Thoracic aorta (tissue), 2 donors: ENCODE measurements at places on chromosomes 1 and 21.

- peak; percentile 15 for DNase-seq
Observed at GRCh38 chr1:109425391-109426280, 612 bp downstream of the PSMA5 start.

DNA sequence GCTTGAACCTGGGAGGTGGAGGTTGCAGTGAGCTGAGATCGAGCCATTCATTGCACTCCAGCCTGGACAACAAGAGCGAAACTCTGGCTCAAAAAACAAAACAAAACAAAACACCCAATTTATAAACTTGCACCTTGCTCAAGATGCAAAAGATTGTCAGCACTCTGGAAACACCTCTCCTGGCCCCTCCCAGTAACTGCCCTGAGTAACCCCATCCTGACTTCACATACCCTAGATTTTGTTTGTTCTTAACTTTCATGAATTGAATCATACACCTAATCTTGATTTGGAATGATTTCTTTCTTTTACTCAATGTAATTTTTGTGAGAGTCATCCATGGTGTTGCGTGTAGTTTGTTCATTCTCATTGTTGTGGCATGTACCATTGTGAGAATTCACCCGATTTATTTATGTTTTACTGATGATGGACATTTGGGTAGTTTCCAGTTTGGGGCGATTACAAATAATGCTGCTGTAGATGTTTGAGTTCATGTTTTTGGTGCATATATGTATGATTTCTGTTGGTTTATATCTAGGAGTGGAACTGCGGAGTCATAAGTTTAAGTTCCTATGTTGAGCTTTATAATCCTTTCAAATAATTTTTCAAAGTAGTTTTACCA lies 10.4 kb downstream of the NECAP2 start:
- no peak for DNase-seq

DNA sequence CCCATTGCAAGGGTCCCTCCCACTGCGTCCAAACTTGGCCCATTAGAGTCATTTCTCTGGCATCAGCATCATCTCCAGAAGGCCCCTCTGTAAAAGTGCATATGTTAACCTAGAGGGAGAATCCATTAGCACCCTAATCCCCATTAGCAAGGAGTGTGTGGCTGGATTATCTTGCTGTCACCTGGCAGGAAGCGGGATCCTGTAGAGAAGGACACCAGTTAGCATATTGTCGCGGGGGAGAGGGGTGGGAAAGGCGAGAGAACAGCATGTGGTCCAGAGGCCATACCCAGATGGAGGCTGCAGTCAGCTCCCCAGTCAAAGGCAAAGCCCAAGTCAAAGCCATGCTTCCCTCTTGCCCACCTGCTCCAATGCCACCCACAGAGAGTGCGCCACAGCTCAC lies 64.0 kb downstream of the OLIG1 start:
- DNase-seq: no peak

DNA sequence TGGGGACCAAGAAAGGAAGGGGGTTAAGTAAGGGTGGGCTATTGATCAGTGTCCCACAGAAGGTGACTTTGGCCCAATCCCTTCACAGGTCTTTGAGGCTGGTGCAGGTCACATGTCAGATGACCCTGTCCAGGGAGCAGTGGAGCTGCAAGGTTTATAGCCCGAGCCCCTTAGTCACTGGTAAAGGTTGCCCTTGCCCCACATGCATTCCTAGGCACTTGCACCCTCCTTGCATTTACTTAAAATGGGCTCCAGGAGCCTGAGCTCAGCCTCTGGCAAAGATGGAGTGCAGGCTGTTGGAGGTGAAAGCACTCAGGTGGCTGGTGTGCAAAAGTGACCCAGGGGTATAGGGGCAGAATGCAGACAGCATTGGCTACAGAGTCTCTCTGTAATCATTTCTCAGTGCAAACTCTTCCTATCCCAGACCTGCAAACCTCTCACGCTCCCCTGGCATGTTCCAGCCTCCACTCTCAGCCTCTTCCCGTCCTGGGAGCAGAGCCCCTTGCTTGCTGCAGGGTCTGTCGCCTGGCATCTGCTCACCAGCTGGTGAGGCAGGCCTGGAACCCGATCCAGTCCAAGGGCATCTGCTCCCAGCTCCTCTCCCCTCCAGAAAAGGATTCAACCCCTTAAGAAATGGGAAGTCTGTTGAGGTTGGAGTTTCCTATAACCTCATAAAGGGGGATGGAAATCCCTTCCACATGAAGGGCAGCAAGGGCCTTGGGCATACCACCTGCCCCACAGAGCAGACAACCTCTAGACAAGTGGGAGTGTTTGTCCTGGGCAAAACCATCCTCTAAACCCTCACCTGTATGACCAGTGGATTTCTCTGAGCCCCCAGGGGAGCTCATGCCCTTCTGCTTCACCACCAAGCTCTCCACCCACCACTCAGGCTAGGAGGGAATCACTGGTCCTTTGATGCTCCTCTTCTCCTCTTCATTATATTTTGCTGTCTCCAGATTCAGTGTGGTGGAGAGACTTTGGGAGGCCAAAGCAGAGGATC lies 23.1 kb upstream of the PTPRF start:
- no peak for DNase-seq

GRCh38 chr1:29240400-29240837 lies 4.1 kb downstream of the PTPRU start:
- DNase-seq: no peak

DNA sequence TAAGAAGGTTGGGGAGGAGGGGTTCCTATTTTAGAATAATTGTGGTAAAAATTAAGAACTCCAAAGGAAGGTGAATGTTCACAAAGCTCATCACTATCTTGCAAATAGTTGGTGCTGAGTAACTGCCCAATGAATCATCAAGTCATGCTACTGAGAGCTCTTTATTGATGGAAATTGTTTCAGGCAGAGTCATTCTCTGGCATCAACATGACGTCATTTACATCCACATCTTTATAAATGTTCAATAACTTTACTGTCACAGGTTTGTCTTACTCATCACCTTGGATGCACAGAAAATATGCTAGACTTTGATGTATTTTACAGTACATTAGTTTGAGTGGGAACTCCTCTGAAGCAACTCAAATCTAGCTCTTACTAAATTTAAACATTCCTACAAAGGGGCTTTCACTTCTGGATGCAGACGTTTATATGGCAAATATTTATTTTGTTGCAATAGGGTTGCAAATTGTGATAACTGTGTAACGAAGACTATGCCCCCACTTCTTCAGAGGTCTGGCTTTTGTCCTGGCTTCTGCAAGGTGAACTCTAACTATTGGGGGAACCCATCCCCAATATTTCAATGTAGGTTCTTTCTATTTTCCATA lies 273.7 kb upstream of the AJAP1 start:
- DNase-seq: no peak

GRCh38 chr1:241985787-241986186 lies 13.1 kb downstream of the MAP1LC3C start:
- no peak for DNase-seq

GRCh38 chr1:160069460-160070231 lies at the start of gene KCNJ10:
Gene KCNJ10 (minus strand): TSS chr1:160070160. CDS start chr1:160042532, 27,628 bp downstream.
- DNase-seq: no peak

DNA sequence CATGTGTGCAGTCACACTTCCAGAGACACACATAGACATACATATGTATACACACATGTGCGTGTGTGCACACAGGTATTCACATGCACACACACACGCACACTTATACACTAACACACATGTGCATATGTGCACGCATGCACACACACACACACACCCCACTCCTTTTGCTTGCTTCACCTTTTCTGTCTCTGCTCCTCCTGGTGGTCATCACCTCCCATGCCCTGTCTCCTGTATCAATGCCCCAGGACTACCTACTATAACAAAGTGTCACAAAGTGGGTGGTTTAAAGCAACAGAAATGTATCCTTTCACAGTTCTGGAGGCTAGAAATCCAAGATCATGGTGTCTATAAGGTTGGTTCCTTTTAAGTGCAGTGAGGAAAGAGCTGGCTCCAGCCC lies 27.4 kb downstream of the ETS2 start:
- DNase-seq: no peak

DNA sequence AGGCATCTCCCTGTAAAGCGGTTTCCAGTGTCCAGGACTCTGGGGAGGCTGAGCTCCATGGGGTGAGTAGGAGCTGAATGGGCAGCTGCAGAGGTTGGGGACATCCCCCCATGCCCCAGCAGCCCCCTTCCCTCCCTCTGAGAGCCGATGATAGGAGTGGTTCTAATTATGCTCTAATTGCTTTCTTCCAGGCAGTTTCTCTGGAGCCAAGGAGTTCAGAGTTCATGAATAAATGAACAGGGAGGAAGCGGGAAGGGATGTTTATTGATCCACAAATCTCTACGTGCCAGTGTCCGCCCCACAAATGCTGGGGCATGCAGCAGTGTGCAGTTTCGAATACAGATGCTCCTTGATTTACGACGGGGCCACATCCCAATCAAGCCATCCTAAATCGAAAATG lies 15.6 kb downstream of the NKAIN1 start:
- DNase-seq: no peak

GRCh38 chr1:212945056-212945455 lies 5.3 kb upstream of the VASH2 start:
- no peak for DNase-seq
